Left renal cortex interstitium (tissue), 4 donors: ENCODE measurements at places on chromosomes 2 and 18.

- DNase-seq = no peak
Observed at GRCh38 chr2:25030702-25031101, 11.2 kb upstream of the EFR3B start.

- DNase-seq = no peak
Observed at GRCh38 chr2:119463136-119463535, 31.5 kb downstream of the TMEM37 start.

DNA sequence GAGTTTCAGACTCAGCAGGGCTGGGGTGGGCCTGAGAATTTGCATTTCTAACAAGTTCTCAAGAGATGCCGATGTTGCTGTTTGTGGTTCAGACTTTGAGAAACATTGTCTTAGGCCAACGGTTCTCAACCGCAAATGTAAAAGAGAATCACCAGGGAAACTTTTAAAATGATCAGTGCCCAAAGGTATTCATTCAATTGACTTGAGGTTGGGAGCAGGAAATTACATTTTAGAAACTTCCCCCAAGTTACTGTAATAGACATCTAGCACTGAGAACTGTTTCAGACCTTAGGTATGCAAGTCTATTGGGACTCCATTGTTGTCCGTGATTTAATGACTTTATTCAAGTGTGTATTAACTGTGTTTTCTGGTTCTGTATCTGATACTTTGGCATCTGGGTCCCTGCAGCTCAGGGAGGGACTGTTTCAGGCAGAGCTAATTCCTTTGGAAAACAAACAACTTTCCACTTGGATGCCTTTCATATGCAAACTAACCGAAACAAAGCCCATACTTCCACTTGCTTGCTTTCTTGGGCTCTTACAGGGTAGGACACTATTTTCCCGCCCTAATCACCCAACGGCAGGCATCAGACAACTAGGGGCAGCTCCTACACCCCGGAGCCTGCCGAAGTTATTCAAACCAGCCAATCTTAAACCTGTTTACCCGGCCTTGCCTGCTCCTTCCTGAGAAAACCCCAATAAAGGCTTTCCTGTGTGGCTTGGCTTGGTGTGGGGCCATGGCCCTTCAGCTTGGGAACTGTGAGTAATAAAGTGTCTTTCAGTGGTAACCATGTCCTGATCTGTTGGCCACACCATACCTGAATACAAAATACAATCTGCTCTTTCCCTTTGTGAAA lies 97.6 kb downstream of the POLE4 start:
- no peak for DNase-seq

DNA sequence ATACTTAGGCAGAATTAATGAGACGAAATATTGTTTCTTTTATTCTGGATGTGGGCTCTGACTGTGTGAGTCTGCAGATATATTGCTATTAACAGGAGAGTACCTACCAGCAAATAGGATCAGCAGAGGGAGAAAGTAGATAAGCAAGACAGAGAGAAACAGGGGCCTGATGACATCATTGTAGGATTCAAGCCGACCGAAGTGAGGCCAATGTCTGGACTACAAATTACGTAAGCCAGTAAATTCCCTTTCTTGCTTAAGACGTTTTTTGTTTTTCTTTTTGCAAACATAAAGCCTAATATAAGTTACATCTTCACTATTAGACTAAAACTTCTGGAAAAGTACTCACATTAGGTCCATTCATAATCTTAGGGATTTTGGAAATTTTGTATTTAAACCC lies 21.4 kb upstream of the PTPRM start:
- no peak for DNase-seq
